BE2C (cell line): ENCODE measurements at places on chromosomes 7 and 10.

- peak; percentile 40 for DNase-seq
Observed at GRCh38 chr10:58743466-58744115, 230.9 kb downstream of the BICC1 start.

- no peak for DNase-seq
Observed at GRCh38 chr10:58180666-58181065, 87.0 kb downstream of the IPMK start.

DNA sequence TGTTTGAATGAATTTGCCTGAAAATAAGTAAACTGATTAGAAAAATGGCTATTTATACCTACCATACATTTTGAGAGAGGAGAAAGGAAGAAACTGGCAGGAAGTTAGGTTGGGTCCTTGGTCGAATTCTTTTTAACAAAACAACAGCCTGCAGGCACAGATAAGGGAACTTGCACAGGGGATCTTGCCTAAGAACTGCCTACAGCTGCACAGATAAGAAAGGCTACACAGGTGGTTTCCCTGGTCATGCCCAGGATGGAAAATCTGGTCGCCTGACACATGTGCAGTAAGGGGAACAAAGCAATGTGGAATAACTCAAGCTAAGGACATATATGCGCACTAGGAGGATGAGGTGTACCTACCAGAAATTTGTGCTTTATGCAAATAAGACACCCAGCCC, 732.1 kb upstream of the POT1 start:
- DNase-seq: no peak

GRCh38 chr7:47047384-47047783, 534.5 kb downstream of the TNS3 start:
- DNase-seq: no peak

GRCh38 chr7:98348726-98349474, 52.0 kb downstream of the BAIAP2L1 start:
- no peak for DNase-seq

- DNase-seq: no peak
Observed at GRCh38 chr7:1106793-1107421, 19.0 kb downstream of the GPER1 start.

- DNase-seq: no peak
Observed at GRCh38 chr10:59018977-59019376, 157.5 kb upstream of the PHYHIPL start.

- no peak for DNase-seq
Observed at GRCh38 chr7:1007901-1008300, 24.9 kb downstream of the CYP2W1 start.

DNA sequence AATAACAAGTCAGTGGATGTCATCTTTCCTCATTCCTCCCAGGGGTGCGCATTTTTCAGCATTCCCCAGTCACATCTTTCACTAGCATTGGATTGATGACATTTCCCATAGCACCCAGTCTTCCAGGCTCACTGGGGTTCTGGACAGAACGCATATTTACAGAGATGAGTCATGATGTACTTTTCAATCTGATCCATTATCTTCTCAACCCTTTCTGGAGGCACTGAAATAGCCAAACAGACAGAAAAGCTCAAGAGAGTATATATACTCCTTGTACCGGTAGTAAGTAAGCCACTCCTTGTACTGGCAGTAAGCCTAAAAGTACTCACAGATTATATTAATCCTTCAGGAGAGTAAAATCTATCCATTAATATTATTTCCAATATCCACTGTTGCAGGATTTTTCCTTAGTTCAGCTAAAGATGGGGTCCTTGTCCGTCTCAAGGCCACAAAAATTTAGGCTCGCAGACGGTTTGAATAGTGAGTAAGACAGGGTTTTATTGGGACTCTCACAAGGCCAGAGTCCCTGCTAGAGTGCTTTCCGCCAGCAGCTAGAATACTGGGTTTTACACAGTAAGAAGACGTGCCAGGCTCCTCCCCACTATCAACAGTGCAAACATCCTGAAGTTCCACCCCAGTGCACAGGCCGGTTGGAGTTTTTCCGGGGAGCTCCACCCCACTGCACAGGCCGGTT, 60.8 kb downstream of the MDH2 start:
- no peak for DNase-seq

- no peak for DNase-seq
Observed at GRCh38 chr10:124728071-124728829, 15.9 kb downstream of the FAM53B start.

GRCh38 chr7:155141562-155141961, 71.4 kb downstream of the HTR5A start:
- DNase-seq: no peak

DNA sequence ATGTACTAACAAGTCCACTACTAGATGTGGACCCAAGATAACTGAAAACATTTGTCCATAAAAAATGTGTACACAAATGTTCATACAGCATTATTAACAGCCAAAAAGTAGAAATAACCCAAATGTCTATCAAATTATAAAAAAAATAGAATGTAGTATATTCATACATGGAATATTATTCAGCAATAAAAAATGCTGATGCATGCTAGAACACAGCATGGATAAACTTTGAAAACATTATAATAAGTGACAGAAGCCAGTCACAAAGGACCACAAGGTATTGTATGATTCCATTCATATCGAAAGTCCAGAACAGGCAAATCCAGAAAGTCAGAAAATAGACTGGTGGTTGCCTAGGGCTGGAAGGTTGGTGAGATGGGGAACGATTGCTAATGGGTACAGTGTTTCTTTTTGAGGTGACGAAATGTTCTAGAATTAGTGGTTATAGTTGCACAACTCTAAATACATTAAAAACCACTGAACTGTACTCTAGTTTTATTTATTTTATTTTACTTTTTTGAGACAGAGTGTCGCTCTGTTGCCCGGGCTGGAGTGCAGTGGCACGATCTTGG, 43.3 kb upstream of the ANLN start:
- no peak for DNase-seq

- no peak for DNase-seq
Observed at GRCh38 chr10:123678376-123678775, 12.2 kb downstream of the GPR26 start.

DNA sequence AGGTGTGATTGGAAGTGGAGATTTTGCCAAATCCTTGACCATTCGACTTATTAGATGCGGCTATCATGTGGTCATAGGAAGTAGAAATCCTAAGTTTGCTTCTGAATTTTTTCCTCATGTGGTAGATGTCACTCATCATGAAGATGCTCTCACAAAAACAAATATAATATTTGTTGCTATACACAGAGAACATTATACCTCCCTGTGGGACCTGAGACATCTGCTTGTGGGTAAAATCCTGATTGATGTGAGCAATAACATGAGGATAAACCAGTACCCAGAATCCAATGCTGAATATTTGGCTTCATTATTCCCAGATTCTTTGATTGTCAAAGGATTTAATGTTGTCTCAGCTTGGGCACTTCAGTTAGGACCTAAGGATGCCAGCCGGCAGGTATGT, 13.6 kb downstream of the STEAP2 start:
- no peak for DNase-seq
